Mesangial cell (primary cell): ENCODE measurements at places on chromosomes 11 and 22. TPM values are rescaled to one million over a fixed set of nuclear protein-coding genes. Genes with fewer than 3 reads are reported as not detected.

The KRTAP5-11 gene
- not detected in 2 replicates for total RNA-seq

The BLID gene
- 0.13 and 0.16 TPM in 2 replicates for total RNA-seq

The DDTL gene
- 0.65 and 2.9 TPM in 2 replicates for total RNA-seq

The CNTN5 gene
- 0.16 and 1.5 TPM in 2 replicates for total RNA-seq

The CCDC188 gene
- total RNA-seq = 0.25 TPM in 1 of 2 replicates, not detected in the other

The TRIM22 gene
- 5.1 and 8.6 TPM in 2 replicates for total RNA-seq

The ANO9 gene
- total RNA-seq = 3.1 and 15.8 TPM in 2 replicates

The NUDT8 gene
- 19.1 and 27.5 TPM in 2 replicates for total RNA-seq

The JAML gene
- not detected in 2 replicates for total RNA-seq

The BBOX1 gene
- 0.13 TPM in 1 of 2 replicates, not detected in the other for total RNA-seq
